ENCODE measurements at places on chromosomes 11 and 22.
A peak's percentile ranks its signal among the peaks of the same experiment; 100 is the strongest.

DNA sequence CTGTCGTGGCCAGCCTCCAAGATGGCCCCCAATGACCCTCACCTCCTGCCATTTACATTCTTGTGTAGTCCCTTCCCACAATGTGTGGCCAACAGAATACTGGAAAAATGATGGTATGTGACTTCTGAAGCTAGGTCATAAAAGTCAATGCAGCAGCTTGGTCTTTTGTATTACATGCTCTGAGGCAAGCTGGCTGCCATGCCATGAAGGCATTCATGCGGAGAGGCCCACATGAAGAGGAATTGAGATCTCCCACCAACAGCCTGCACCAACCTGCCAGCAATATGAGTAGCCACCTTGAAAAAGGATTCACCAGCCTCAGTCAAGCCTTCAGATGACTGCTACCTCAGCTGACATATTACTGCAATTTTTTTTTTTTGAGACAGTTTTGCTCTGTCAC is 4.6 kb downstream of the MRTFA start:
- no peak for DNase-seq

DNA sequence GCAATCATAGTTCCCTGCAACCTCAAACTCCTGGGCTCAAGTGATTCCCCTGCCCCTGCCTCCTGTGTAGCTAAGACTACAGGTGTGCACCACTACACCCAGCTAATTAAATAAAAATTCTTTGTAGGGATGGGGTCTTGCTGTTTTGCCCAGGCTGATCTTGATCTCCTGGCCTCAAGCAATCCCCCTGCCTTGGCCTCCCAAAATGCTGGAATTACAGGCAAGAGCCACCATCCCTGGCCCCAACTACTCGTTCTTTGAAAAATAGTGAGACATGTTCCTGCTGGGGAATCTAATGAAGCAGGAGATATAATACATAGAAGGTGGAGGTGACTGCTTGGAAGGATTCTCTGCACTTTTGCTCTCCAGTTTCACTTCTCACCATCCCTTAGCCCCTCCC is 40.1 kb upstream of the RFPL3 start:
- no peak for DNase-seq

- no peak for DNase-seq
Observed at GRCh38 chr22:32947573-32947972, 110.6 kb downstream of the SYN3 start.

DNA sequence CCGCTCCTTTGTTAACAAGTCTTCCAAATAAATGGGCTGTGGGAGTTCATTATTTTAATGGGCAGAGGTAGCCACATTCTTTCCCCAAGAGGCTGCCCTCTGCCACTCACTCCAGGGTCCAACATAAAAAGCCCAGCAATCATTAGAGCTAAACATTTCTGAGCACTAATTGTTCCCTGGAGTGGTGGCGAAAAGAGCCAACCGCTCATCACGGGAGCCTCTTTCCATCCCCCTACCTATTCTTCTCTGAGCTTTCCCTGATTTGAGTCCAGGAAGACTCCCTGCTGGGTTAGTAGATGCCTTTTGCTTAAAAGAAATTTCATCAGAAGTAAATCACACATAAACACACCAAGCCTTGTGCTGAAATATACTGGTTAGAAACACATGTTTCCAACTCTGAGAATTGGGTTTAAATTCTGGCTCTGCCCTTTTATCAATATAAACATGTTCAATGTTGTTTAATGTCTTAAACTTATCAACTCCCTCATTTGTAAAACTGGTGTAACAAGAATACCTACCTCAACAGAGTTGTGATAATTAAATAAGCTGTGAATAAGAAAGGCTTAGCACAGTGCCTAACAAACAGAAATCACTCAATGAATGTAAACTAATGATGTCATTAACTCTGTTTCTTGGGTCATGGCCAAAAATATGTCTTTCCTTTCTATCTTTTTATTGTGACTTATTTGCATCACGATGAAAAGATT is at the start of gene OR5A2:
Gene OR5A2, minus strand, starts transcription at position 53 of the 707 bp plus-strand sequence. CDS start 3,460 bp downstream, outside the sequence.
- DNase-seq: no peak

GRCh38 chr11:131486100-131486499 is 115.7 kb downstream of the NTM start:
- no peak for DNase-seq

DNA sequence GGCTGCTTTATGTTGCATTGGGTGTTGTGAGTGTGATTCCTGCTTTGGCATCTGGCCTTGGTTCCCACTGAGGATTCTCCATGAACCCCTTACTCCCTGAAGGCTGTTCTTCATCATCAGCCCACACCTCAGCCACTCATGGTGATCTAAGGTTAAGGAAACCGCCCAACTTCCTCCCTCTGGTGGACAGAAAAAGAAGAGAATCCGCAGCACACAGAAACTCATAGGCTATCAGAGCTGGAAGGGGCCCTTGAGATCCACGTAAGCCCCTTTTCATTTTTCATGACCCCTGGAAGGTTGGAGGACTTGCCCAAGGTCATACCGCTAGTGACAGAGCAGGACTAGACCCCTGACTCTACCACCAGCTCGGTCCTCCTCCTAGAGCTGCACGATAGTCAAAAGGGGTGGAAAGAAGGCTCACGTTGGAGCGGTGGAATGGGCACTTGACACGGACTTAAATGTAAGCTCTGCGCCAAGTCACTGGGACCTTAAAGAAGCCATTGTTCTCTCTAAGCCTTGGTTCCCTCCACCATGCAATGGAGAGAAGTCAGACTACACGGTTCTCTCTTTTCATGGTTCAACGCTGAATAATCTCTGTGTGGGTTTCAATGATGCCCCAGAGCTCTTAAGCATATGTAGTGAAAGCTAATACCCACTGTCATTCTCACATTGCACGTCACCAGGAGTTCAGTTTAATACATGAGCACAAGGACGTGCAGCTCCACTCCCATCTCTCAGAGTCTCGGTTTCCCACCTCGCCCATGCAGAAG is 83.6 kb upstream of the CRTAM start:
- DNase-seq: no peak

GRCh38 chr11:82732734-82733443 is 775 bp downstream of the FAM181B start:
- peak; percentile 9 for DNase-seq

DNA sequence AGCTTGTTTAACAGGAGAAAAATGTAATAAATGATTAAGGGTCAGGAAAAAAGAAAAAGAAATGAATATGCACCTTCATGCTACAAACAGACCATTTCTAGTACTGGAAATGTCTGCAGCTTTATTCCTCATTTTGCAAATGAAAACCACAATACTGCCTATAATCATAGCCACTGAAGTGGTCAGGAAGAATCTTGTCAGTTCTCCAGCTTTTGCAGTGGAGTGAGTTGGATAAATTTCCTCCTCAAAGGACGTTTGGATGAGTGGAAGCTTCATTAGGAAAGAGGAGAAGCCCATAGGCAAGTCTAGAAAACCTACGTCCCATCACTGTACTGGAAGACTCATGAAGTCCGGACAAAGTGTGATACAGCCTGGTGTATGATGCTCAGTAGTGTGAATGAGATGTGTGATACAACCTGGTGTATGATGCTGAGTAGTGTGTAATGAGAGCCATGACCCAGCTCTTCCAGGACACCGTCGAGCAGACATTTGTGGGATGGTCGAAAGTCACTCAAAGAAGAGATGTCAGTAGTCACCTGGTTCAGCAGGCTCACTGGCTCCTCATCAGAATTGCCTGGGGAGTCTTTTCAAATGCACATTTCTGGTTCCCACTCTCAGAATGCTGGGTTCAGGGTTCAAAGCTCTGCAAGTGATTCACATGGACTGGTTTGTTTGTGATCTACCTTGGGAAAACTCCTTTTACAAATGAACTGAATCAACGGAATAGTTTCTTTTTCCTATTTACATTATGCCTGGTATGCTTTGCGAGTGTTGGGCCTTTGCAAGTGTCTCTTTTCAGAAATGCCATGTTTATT is 101.3 kb downstream of the PDHX start:
- DNase-seq: no peak

DNA sequence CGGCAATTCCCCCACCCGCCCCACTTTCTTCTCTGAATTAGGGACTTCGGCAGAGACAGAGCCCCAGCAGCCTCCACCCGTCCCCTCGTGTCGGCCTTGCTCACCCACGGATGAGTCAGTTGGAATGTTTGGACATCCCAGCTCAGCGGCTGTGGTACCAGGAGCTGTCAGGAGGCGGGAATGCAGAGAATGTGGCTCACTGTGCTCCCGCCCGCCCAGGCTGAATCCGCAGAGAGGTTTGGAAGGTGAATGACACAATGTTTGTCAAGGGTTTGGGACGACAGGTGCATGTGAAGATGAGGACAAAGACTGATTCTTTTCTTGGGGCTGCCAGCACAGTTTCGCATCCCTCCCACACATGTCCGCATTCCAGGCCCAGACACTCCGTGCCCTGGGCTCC is 39.6 kb downstream of the LIF start:
- DNase-seq: no peak

DNA sequence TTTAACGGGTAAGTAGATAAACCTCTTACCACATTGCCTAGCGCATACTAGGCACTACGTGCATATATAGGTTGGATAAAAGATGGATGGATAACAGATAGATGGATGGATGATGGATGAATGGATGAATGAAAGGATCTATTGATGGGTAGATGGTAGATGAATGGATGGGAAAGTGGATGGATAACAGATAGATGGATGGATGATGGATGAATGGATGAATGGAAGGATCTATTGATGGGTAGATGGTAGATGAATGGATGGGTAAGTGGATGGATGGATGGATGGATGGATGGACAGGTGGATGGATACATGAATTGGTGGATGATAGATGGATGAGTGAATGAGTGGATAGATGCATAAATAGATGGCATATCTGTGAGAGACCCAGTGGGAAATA is 555.0 kb downstream of the MN1 start:
- no peak for DNase-seq

GRCh38 chr11:112697391-112698178 is 263.6 kb upstream of the NCAM1 start:
- DNase-seq: no peak

DNA sequence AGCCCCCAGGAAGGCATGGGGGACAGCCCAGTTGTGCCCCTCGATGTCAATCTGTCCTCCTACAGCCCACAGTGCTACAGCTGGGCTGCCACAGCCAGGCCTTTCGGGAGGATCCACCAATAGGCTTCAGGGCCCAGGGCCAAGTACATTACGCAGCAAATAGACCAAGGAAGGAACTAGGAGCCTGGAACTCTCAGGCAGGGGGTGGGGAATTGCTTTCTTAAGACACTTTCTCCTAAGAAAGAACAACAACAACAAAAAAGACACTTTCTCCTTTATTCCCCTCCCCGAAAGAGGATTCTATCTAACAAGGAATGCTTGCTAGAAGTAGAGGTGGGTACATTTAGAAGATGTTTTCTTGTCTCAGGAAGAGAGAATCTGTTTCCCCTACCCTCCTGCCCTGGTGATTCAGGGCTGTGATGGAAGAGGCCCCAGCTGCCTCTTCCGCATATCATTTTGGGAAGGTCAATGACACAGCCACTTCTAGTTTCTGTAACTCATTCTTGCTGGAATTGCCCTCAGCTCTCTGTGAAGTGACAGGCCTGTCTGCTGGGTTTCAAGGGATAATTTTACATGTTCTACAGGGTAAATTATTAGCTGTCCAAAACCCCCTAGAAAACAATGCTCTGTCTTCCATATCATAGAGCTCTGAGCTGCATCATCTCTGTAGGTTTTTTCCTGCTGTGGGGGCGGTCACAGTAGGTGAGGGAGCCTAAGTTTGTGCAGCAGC is 6.0 kb upstream of the MALAT1 start:
- DNase-seq: no peak

- no peak for DNase-seq
Observed at GRCh38 chr22:19081351-19081750, 40.9 kb downstream of the DGCR2 start.

DNA sequence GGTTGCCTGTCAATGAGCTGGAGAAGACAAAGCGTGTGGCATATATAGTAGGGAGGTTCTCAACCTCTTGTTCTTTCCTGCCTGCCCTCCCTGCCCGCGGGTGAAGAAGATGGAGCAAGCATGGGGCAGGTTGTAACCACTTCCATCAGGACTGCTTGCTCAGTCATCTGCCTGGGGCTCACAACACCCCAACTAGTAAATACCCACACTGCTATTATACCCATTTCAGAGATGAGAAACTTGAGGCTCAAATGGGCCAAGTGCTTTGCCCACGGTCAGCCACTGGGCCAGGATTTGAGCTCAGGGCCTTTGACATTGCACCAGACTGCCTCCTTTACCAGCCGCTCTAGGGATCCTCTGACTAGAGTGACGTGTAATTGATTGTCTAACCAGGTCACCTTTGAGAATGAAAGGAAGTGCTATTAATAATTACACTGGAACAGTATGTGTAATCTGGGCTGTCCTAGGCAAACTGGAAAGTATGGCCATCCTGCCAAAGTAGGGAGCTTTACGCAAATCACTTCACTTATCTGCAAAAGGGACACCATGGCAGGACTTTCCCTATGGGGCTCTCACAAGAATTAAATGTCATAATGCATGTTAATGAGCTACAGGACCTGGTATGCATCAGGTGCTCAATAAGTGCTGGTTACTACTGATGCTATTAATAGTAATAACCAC is 2.8 kb upstream of the CDC42EP1 start:
- no peak for DNase-seq

DNA sequence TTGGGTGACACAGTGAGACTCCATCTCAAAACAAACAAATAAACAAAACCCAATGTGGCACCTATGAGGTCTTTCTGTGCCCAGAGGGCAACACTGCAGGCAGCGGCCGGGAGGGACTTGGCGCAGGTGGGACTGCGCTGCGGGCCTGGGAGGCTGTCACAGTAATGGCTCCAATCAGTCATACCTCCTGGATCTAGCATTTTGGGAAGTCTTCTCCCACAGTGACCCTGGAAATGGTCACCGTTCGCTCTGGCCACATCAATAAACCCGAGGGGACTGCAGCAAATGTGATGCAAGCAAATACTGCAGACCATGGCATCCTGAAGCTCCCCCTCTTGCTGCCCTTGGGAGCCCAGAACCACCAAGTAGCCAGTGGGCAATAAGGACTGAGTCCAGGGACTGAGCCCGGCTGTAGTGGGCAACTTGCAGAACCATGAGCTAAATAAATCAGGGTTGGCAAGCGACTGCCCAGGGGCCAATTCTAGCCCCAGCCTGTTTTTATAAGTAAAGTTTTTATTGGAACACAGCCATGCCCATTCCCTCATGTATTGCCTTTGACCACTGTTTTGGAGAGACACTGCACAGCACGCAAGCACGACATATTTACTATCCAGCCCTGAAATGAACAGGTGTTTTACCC is 15.4 kb downstream of the SHANK2 start:
- DNase-seq: no peak

- DNase-seq: no peak
Observed at GRCh38 chr11:17750013-17750800, 15.6 kb downstream of the KCNC1 start.

GRCh38 chr11:46060013-46060412 is 61.2 kb downstream of the PHF21A start:
- no peak for DNase-seq

GRCh38 chr11:3138178-3139085 is 26.7 kb downstream of the OSBPL5 start:
- DNase-seq: no peak

DNA sequence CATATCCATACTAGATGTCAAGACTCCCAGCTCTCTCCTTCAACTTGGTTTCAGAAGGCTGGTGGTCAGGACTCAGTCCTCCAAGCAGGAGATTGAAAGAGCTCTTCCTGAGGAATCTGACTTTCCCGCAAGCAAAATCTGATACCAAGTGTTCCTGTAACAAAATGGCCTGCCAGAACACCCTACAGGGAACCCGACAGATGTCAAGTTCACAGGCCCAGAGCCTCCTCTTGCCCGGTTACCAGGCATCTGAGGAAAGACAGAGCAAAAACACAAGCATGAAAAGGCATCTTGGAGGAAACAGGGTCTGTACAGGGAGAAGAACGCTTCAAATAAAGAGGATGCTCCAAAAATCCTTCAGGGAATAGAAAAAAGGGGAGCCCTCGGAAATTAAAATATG is 8.7 kb upstream of the KCNJ5 start:
- DNase-seq: no peak
